SJSA1 (cell line): ENCODE measurements at places on chromosomes 1 and 21. TPM values are rescaled to one million over a fixed set of nuclear protein-coding genes. Genes with fewer than 3 reads are reported as not detected.

GRCh38 chr1:32350785-32351398, 11.4 kb downstream of the FAM229A start:
- DNase-seq: no peak

GRCh38 chr1:187384504-187384903, 555.8 kb downstream of the PLA2G4A start:
- no peak for DNase-seq

DNA sequence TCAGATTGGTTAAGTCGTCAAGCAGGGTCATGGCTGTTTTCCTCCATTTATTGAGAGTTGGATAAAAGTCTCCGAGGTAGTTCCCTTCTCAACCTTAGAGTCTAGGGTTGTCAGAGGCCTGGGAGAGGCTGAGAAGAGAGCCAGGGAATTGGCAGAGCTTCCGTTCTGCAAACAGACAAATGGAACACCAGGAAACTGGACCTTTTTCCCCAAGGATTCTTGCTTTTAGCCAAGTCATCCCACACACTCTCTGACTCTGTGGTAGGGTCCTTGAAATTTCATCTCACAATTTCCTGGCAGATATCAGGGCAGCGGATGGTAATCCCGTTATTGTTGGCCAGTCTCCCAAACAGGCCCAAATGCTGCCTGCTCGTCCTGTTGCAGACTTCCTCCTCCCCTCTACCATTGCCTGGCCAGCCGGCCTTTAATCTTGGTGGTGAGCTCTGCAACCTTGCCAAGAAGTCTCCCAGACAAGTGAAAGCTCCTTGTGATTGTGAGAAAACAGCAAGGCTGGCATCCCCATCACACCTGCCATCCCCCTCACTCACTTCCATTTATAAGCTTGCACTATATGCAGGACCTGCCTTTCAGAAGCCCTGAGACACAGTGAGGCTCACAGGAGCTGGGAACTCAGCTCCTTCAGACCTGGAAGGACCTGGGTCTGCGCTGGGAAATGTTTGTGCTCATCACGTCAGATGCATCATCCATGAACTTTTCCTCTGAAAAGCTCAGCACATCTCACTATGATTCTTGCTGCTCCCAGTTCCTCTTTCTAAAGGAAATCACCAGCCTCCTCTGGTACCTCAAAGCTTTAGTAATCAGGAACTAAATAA, 13.7 kb upstream of the SRP9 start:
- DNase-seq: no peak

GRCh38 chr21:33315946-33316710, 8.6 kb upstream of the IFNAR1 start:
- DNase-seq: no peak

DNA sequence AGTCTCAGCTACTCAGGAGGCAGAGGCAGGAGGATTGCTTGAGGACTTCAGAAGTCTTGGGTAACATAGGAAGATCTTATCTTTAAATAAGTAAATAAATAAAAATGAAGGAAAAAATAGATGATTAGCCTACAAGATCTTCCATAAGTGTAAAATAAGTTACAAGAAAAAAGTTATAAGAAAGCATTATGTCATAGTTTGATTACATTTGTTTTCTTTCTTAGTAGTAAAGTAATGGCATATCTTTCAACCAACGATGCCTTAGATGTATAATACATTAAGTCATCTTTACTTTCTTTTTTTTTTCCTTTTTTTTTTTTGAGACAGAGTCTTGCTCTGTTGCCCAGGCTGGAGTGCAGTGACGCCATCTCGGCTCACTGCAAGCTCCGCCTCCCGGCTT, 46.5 kb downstream of the SNRPE start:
- no peak for DNase-seq

- DNase-seq: no peak
Measured at GRCh38 chr1:224168859-224169380, 14.1 kb upstream of the DEGS1 start.

DNA sequence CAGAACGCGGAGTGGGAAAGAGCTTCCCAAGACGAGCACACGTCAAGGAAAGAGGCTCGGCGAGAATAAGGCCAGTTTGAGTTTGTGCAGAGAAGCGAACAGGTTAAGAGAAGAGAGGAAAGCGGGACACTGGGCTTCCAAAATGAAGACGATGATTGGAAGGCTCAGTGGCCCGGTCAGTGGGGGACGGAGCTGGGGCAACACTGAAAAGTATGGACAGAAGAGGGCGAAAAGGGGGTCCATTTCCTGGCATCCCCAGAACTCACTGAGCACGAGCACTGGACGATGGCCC, 258 bp downstream of the CCT3 start:
- DNase-seq: no peak

GRCh38 chr1:204278958-204279357, 65.2 kb upstream of the GOLT1A start:
- no peak for DNase-seq

- DNase-seq: no peak
Measured at GRCh38 chr1:2271211-2271721, 43.1 kb downstream of the SKI start.

DNA sequence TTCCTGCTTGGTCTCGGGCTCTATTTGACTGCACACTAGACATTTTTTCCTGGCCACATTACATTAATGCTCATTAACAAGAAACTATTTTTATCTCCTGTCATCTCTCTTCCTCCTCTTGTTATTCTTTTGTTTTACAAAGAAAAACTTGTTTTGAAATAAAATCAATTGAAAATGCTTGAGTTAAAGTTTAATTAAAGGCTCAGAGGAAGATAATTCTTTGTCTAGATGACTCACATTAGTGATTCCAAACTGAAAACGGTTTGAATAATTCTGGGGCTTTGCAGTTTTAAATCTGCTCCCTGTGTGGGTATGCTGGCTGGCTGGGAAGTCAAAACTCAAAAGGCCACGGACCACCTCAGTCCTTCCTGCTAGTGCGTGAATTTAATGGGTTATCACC, 29.6 kb downstream of the RGS5 start:
- DNase-seq: no peak

DNA sequence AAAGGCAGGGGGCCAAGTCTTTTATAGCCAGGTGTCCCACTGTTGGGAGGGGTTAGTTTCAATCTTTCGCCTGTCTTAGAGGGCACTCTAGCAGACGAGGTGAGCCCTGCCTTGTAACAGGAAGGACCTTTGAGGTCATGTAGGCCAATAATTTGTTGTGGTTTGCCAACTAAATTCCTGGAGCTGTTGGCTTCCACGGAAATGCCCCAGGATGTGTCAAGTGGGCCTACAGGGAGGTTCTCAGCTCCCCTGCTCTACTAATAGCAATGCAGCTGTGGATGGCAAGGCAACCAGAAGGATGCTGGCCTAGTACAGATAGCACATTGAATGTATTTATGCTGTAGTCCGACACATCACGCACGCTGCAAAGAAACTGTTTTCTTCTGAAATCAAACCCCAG, 22.3 kb upstream of the CASQ2 start:
- DNase-seq: no peak

GRCh38 chr1:200895801-200896530, 1.3 kb downstream of the INAVA start:
- no peak for DNase-seq

- DNase-seq: no peak
Measured at GRCh38 chr21:33020558-33021100, 5.1 kb upstream of the OLIG2 start.

GRCh38 chr1:244303610-244303969, 148.1 kb downstream of the ADSS2 start:
- no peak for DNase-seq

GRCh38 chr1:115409094-115410015, 71.3 kb upstream of the NGF start:
- DNase-seq: no peak

DISC1 gene
- total RNA-seq: 3.3 and 3.8 TPM in 2 replicates

OR14A16 gene
- not detected in 2 replicates for total RNA-seq

NCF2 gene
- 0.24 TPM in 1 of 2 replicates, not detected in the other for total RNA-seq

NFASC gene
- 0.03 TPM in 1 of 2 replicates, not detected in the other for total RNA-seq

SHISAL2A gene
- total RNA-seq: not detected in 2 replicates
